CD4-positive, alpha-beta T cell treated with Interferon alpha-2 for 1 hour (primary cell): ENCODE measurements at places on chromosomes 5 and 9.

GRCh38 chr5:91928754-91929521, 545.8 kb upstream of the ARRDC3 start:
- no peak for DNase-seq

- DNase-seq, result no peak
These were observed 66.3 kb upstream of the TJP2 start for GRCh38 chr9:69107771-69108170.

DNA sequence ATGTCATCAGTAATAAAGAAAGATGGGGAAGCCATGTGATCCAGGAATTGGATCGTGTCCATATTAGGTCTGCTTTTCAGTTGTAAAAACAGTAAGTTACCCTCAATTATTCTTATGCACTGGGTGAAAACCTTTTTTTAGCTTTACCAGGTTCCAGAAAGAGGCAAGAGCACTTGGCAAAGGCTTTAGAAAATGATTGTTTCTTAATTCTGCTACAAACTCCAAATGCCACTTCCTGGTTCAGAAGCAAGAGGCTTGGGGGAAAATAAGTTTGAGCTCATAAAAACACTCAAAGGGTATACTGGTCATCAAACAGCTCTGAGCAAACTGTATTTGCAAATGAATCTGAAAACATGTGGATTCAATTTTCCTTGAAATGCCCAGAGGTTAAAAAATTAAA, 615.6 kb downstream of the EBF1 start:
- DNase-seq, result no peak

DNA sequence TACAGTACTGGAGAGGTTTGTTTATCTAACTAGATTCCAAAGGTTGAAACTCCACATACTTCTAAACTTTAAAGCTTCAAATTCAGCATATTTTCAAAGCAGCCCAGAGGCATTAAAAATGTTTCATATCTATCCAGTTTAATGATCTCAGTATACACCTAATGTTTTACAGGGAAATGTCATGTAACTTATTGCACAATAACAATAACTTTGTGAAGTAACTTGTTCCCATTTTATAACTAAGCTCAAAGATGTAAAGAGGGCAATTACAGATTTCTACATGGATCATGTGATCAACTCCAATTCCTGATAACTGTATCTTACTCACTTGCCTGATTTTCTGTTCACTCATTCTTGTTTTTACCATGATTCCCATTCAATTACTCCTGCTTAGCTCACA, 610.0 kb downstream of the TAF11L14 start:
- DNase-seq, result no peak

GRCh38 chr9:107208121-107208520, 75.0 kb upstream of the RAD23B start:
- DNase-seq, result no peak

- DNase-seq, result no peak
These were observed 95.8 kb downstream of the PLCXD3 start for GRCh38 chr5:41414598-41414997.

- no peak for DNase-seq
These were observed 469.1 kb downstream of the RAB3C start for GRCh38 chr5:59051951-59052350.

GRCh38 chr9:81787747-81788632, 98.6 kb upstream of the TLE1 start:
- no peak for DNase-seq

DNA sequence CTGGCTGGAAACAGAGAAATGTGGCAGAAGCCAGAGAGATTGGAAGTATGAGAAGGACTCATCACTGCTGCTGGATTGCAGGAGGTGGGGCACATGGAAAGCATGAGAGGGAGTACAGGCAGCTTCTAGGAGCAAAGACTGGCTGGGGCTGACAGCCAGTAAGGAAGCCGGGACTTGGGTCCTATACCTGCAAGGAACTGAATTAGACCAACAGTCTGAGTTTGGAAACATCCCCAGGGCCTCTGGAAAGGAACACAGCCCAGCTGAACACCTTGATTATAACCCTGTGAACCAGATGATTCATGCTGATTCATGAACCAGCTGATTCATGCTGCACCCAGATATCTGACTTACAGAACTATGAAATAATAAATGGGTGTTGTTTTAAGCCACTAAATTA, 93.4 kb downstream of the OSTF1 start:
- no peak for DNase-seq

DNA sequence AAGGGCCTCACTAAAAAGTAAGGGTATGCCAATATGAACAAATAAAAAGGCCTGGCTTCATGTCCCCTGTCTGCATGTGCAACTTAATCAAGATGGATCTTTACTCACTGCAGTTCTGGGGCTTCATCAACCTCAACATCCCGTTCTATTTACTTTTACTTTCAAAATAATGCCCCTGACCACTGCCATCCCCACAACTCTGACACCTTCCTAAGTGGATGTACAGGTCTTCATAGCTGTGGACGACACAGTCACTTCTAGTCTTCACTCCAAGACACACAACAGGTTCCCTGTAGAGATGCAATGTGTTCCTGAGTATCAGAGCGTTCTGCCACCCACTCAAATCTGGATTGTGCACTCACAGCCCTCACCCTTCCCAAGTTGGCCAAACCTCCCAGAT, 136.1 kb downstream of the ENC1 start:
- DNase-seq, result no peak

- DNase-seq, result peak; percentile 50
These were observed 121.6 kb downstream of the TLR4 start for GRCh38 chr9:117825609-117826347.

GRCh38 chr5:133861161-133861737, 107.2 kb downstream of the C5orf15 start:
- DNase-seq, result peak; percentile 22

- no peak for DNase-seq
These were observed 2.8 kb upstream of the SMARCA2 start for GRCh38 chr9:2012347-2012746.

- DNase-seq, result no peak
These were observed 69.3 kb upstream of the STC2 start for GRCh38 chr5:173397516-173397915.

- no peak for DNase-seq
These were observed 40.2 kb upstream of the TEX48 start for GRCh38 chr9:114722081-114722621.
